Activated CD4-positive, alpha-beta T cell treated with anti-CD3 and anti-CD28 coated beads, Interleukin-2, amount 10 ng/mL, durations not matched to agents 7 days and 5 days (primary cell): ENCODE measurements at places on chromosomes 16 and 17. TPM values are rescaled to one million over a fixed set of nuclear protein-coding genes. Genes with fewer than 3 reads are reported as not detected.
A peak's percentile ranks its signal among the peaks of the same experiment; 100 is the strongest.

RAB11FIP3 gene
- 26.0 TPM for total RNA-seq

UBN1 gene
- 38.3 TPM for total RNA-seq

RTN4RL1 gene
- 0.19 TPM for total RNA-seq

KPNA2 gene
- 292 TPM for total RNA-seq

FA2H gene
- not detected for total RNA-seq

PYDC1 gene
- not detected for total RNA-seq

NLRC3 gene
- total RNA-seq, result 80.7 TPM

GRCh38 chr16:48076455-48077012, 79.3 kb downstream of the ABCC12 start:
- DNase-seq, result no peak

DNA sequence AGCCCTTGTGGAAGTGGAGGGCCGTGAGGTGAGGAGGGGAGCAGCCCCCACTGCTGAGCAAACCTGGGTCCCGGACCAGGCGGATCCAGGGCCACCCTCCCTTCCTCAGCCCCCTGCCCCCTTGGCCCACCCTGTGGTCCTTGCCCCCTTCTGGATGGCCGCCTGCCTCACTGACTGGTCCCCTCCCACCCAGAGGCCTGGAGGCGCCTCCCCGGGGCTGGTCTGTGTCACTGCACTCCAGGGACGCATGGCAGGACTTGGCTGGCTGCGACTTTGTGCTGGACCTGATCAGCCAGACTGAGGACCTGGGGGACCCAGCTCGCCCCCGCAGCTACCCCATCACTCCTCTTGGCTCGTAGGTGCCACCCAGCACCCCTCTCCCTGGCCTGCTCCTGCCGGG, 19.2 kb upstream of the SMIM5 start:
- no peak for DNase-seq

GRCh38 chr16:52099382-52099781, 447.6 kb downstream of the TOX3 start:
- DNase-seq, result no peak

DNA sequence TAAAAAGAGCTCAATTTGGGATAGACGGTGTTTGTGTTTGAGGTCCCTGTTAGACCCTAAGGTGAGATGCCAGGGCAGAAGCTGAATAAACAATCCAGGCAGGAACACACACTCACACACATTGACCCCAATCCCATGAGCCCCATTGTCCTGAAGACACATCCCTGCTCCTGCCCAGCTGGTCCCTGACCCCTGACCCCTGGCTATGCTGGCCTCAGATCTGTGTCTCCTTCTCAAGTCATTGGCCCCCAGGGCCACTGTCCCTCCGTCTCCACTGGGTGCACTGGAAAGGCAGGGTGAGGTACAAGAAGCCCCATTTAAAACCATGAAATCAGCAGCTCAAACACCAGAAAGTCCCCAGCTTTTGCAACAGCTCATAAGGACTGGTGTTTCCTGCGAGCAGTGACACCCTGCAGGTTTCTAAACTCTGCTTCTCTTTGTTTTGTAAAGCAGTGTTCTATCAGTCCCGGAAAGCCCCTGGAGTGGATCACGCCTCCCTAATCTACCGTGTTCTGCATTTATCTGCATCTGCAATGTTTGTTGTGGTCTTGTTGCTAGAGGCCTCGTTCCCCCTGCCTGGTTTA, 18.0 kb upstream of the ASGR2 start:
- DNase-seq, result peak; percentile 67
